Epithelial cell of umbilical artery (primary cell): ENCODE measurements at places on chromosomes 1 and 21. TPM values are rescaled to one million over a fixed set of nuclear protein-coding genes. Genes with fewer than 3 reads are reported as not detected.

DTL gene
- 10.1 and 21.9 TPM in 2 replicates for total RNA-seq

MAGI3 gene
- total RNA-seq, result 9.7 and 10.1 TPM in 2 replicates

OR2AJ1 gene
- not detected in 2 replicates for total RNA-seq

SVBP gene
- total RNA-seq, result 9.7 and 17.2 TPM in 2 replicates

RAB25 gene
- not detected in 2 replicates for total RNA-seq

NHLH2 gene
- under 0.01 TPM in 2 replicates for total RNA-seq

ASPM gene
- total RNA-seq, result 33.1 and 40.6 TPM in 2 replicates

LORICRIN gene
- not detected in 2 replicates for total RNA-seq

LRRC39 gene
- total RNA-seq, result under 0.01 and 0.30 TPM in 2 replicates

TAF13 gene
- 79.6 and 140 TPM in 2 replicates for total RNA-seq

TNFRSF8 gene
- total RNA-seq, result under 0.01 and 0.46 TPM in 2 replicates

ST6GALNAC5 gene
- 0.97 and 1.5 TPM in 2 replicates for total RNA-seq

UHMK1 gene
- total RNA-seq, result 56.2 and 84.5 TPM in 2 replicates

UBXN10 gene
- total RNA-seq, result under 0.01 TPM in 1 of 2 replicates, not detected in the other

SH2D1B gene
- not detected in 2 replicates for total RNA-seq

CADM3 gene
- total RNA-seq, result 12.3 and 15.8 TPM in 2 replicates

CD34 gene
- 5.8 and 26.4 TPM in 2 replicates for total RNA-seq

SERPINC1 gene
- not detected in 2 replicates for total RNA-seq

LENEP gene
- total RNA-seq, result 0.76 TPM in 1 of 2 replicates, not detected in the other
